ENCODE measurements at places on chromosomes 2 and 18.

- ATAC-seq: no peak
Observed at GRCh38 chr2:175769200-175769599, 232.9 kb downstream of the LNPK start.

- no peak for ATAC-seq
Observed at GRCh38 chr2:211405036-211405435, 848.6 kb downstream of the CPS1 start.

DNA sequence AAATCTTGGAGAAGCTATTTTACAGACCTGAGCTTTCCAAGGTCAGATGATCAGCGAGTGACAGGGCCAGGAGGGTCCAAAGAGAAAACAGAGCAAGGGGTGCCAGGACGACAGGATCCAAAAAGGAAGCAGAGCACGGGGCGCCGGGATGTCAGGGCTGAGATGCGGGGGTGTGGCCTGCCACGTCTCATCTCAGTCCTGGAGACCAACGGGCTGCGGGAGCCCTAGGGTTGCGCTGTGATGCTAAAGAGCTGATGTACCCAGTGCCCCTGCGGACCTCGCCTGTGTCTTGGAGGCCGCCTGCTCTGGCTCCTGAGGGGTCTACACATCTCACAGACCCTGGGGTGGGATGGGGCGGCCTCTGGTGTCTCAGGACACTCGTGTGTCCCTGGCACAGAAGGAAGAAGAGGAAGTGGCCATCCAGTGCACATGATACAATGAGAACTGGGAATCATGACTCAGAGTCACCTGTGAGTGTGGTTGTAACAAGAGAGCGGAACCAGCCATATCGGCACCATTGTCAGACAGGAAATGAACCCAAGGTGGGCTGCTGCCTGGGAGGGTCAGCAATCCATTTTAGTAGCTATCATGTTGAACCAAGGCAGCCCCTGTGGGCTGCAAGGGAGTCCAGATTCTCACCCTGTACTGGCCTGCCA is 97.8 kb downstream of the MYT1L start:
- no peak for ATAC-seq

DNA sequence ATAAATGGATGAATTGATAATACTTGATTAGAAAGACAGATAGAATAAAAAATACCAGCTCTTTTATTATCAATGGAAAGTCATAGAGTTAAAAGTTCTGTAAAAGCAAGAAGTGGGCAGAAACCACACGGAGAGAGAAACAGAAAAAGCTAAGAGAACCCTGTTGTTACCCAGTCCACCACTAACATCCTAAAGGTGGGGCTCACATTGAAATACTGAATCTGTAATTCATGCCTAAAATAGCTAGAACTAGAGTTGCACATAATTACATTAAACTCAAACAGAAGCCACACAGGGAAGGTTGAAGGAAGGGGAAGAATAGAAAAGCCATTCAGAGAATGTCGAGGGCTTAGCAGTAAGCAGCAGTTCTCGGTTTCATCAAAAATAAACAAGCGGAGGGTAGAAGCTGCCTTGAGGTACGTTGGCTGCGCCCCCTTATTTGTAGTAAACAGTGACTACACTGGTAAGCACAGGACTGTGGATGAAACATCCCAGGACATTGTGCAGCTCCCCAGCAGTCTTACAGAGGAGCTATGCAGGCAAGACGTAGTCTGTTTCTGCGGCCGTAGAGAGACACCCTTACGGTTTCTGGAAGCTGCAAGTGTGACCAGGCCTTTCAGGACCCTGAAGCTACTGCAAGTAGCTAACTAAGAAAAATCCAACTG is 1247.0 kb upstream of the GYPC start:
- no peak for ATAC-seq

GRCh38 chr2:190881084-190881597 is 520 bp downstream of the GLS start:
- ATAC-seq: peak; percentile 22

DNA sequence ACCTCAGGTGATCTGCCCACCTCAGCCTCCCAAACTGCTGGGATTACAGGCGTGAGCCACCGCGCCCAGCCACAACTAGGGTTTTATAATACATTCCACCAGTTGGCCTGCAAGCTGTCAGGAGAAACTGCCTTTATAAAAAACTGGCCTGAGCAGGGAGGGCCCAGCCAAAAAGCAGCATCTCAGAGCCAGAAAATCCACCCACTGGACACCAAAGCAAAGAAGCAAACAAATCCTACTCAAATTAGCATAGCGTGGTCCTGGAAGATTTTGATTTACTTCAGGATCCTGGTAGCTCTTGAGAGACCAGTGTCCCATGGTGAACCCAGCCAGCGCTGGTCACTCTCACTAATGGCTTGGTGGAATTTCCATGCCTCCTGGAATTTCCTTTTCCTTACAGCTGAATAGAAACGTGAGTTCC is 60.0 kb upstream of the PXDN start:
- no peak for ATAC-seq

DNA sequence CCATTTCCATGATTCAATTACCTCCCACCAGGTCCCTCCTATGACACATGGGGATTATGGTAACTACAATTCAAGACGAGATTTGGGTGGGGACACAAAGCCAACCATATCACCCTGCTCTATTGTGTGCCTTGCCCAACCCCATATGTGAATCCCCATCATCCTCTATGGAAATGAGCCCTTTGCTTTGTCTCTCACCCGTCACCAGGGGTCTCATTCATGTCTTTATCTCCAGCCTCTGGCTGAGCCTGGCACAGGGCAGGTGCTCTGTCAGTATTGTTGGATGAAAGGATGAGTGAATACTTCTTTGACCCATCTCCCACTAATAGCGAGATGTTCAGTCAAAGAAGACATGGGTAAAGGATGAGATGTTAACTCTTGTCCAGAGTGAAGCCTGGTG is 116.6 kb upstream of the LGALSL start:
- ATAC-seq: no peak

GRCh38 chr18:3495691-3496430 is 45.9 kb downstream of the TGIF1 start:
- ATAC-seq: no peak

DNA sequence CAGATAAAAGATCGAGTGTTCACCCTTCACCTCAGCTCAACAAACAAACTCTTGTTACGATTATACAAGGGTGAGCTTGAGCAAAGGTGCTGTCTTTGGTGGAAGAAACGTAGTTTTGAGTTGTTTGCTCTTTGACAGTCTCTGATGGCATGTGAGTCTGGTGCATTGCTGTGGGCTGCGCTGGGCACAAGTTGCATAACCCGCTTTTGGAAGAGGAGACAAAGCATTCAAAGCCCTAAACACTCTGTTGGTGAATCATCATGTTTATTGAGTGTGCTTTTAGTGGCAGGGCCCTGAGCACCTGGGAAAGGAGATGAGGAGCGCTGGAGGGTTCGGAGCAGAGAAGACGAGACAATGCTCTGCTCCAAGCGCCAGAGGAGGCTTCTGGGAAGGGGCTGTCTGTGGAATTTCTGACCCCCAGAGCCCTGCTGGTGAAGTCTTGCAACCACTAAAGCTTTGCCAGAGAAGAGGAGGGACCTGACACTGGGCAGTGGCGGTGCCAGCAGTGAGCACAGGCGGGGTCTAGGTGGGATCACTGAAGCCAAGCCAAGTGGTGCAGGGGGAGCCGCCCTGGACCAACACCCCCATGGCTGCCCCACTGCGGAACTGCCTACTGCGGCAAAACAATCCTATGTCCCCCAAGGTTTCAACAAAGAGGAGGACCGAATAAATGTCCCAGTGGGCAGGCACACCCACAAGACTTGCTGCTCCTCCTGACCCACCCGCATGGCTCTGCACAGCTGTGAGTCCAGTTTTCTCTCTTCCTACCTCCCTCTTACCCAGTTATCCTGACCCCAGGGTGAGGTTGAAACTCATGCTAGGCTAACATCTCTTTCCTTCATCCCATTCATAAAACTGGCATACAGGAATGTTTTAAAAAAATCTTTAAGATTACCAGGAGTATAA is 64.0 kb downstream of the TNFRSF11A start:
- no peak for ATAC-seq

- ATAC-seq: no peak
Observed at GRCh38 chr2:165428926-165429325, 40.6 kb upstream of the CSRNP3 start.

GRCh38 chr2:216710551-216711301 is 15.4 kb upstream of the IGFBP5 start:
- ATAC-seq: no peak

- ATAC-seq: no peak
Observed at GRCh38 chr2:234835738-234836137, 116.1 kb upstream of the SH3BP4 start.

DNA sequence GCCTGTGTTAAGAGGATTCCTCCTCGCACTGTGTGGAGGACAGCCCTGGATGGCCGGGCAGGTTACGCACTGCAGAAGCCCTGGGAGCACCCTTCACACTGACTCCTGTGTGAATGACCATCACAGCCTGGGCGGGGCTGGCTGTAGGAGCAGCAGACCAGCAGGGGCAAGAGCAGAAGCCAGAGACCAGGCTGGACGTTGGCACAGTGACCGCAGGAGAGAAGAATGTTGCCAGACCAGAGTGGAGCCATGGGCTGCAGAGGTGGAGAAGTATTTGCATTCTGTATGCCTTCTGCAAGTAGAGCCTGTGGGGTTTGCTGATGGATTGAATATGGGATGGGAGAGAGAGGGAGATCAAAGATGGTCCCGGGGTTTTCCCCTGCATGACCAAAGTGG is 23.1 kb downstream of the LRRFIP1 start:
- ATAC-seq: no peak

- ATAC-seq: no peak
Observed at GRCh38 chr2:237743561-237744269, 54.9 kb upstream of the RBM44 start.

DNA sequence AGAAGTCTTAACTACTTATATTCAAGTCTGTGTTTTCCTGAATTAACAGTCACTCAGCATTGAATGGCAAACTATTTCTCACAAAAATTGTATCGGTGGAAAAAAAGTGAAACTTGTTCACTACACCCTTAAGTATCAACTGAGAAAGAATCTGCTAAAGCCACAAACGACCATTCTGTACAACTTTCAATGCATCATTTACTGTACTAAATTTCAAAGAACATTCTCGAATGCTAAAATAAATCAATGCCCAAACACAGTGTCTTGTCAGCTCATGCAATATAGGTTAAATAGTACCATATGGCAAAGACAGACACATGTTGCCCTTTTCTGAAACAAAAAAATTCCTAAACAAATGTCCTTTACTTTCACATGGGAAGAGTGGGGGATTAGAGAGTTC is 9.0 kb downstream of the ZNF516 start:
- no peak for ATAC-seq

DNA sequence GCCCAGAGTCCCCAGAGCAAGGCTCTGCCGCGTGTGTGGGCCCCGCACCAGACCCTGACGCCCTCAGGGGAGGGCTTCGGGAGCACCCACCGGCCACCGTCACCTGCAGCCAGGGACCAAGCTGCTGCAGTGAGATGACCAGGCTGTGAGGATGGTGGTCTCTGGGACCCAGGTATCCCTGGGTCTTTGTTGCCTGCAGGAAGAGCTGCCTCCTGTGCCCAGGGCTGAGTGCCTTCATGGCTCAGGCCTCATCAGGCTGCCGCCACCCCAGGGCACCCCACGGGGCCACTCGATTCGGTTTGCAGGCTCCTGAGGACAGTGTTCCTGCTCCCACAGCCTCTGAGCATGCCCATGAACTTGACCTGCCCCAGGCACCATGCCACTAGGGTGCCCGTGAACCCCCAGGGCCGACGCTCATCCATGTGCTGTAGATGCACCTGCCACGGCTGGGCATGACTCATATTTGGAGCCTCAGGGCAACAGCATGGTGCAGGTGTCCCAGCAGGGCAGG is 109.8 kb downstream of the FAM210A start:
- no peak for ATAC-seq

DNA sequence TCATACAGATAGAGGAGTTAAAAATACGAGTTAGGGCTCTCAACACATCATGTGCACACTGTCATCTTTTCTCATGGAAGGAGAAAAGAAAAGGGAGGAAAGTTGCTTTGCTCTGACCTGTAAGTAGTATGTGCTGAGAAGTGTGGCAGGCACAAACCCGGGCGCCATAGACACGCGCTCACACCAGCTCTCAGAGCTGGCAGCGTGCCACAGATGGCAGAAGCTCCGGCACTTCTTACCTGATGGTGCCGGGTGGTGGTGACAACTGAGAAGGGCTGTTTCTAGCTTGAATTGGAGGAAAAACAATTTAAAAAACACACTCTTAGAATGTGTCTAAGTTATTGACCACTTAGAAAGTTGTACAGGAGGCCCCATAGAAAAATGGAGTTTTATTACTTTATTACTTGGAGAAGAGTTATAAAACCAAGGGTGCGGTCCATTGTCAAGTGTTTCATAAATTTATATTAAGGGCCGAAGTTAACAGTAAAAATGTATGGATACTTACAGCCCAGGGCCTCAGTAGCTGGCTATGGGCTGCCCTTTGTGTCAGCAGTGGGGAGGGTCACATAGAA is 92.2 kb downstream of the DPP4 start:
- no peak for ATAC-seq

DNA sequence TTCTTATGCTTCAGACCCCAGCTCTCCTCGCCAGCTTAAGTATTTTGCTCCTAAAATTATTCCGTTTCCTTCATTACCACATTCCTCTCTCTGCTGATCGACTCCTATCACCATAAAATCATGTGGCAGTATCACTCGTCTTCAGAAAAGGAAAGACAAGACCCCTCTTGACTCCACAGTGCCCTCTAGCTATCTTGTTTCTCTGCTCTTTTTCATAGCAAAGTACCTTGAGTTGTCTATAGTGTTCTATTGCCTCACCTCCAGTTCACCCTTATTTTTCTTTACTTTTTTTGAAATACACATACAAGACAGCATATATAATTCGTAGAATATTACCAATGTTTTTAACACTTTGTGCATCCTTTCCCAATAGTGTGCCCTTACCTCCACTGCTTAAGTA is 273.2 kb upstream of the SIX3 start:
- ATAC-seq: no peak

- ATAC-seq: no peak
Observed at GRCh38 chr2:152292991-152293390, 42.0 kb upstream of the FMNL2 start.

DNA sequence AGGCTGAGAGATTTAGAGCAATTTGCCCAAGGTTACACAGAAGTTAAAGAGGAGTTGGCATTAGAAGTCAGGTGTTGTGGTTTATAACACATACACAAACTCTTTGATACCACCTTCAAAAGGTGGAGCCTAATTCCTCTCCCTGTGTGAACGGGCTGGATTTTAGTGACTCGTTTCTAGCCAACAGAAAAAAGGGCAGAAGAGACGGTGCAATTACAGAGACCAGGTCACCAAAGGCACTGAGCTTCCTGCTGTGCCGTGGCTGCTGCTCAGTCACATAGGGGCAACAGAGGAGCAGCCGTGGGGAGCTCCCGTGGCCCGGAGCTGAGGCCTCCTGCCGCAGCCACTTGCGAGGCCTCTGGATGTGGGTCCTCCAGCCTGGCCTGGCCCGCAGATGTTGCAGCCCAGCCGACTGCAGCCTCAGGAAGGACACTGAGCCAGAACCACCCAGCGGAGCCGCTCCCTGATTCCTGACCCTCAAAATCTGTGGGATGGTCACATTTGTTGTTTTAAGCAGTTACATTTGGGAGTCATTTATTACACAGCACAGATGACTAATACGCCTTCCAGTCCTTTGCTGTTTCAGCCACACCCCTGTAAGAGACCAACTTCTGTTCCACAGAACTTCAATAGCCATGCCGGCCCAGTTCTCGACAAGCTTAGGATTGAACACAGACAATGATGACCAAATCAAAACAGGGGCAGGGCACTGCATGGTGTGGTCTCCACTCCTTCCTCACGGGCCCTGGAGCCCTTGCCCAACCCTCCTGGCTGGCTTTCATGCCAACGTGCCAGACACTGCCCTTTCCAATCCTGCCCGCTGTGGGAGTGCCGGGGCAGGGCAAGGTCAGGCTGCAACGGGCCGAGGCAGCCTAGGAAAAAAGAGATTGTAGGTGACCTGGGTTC is 17.1 kb downstream of the EDAR start:
- ATAC-seq: no peak
